ENCODE measurements at places on chromosomes 11 and 22.

GRCh38 chr11:96097844-96098421 lies 174.0 kb upstream of the MTMR2 start:
- DNase-seq: peak; percentile 64

DNA sequence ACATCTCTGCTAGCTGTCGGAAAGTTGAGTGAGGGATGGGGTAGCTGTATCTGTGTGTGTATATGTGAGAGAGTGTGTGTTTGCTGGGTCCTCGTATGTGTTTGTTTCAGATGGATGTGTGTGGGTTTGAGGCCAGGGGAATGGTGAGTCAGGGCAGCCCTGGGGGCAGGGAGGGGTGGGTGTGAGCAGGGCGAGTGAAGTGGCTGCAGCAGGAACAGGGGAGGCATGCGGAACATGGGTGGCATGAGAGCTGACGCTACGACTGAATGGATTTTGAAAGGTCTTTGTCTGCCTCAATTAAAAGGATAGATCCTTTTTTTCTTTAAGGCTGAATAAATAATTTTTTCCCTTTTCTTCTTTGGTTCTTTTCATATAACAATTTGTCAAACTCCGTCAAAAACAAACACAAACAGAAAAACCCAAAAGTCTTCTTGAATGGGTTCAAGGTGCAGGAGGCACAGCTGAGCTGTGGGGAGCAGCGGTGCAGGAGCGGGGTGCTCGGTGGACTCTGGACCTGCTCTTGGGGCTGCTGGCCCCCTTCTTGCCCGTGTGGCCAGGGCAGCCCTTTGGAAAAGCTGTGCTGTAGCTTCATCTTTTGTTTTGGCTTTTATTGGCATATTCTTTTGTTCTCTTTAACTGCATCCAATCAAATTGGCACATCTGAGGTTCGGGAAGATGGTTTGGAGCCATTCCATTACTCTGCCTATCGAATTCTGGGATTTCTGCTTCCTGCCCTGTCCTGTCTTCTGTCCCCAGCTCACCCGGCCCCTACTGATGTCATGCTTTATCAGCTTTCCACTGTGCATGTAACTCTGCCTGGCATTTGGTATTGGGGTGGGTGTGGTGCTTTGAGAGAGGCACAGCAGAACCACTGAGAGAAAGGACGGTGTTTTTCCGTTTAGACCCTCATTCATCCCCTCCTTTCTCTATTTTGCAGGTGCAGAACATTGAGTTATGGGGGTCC lies 80.1 kb downstream of the ADAMTS15 start:
- peak; percentile 51 for DNase-seq

GRCh38 chr11:116257883-116258282 lies 514.9 kb downstream of the BUD13 start:
- no peak for DNase-seq

- DNase-seq: no peak
These were observed 156.1 kb downstream of the ST3GAL4 start for GRCh38 chr11:126511475-126512115.

DNA sequence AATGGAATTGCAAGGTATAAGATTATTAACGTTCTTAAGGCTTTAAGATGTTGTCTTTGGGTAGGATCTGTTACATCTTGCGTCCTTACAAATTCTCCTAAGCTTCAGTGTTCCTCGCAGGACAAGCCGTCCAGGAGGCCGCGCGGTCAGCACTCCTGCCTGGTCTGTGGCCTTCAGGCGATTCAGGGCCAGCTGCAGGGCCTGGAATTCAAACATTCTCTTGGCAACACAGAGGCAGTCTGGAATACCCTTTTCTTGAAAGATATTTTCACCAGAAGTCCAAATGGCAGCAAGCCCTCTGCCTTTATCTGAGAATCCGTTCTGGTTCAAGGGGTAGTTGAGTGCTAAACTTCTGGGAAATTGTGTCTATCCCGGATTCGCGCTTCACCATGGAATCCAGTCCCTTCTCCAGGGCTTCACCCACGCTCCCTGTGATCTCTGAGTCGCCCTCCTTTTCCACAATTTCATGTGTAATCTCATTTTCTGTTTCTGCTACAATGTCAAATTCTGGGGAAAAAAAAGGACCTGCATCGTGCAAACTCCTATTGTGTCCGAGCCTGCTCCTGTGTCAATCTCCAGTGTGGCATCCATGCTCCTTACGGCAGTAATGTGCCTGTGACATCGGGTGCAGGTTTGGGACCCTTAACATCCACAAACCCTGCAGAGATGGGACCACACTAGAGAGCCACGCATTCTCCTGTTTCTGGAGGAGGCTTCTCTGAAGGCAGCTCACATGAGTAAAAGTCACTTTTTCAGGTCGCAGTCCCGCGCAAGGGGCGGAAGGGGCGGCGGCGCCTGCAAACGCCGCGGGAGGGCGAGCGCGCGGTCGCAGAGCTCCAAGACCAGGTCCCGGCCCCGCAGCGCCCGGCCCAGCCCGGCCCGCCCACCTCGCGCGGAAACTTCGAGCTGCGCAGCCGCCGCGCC lies 25.4 kb upstream of the SORL1 start:
- no peak for DNase-seq

DNA sequence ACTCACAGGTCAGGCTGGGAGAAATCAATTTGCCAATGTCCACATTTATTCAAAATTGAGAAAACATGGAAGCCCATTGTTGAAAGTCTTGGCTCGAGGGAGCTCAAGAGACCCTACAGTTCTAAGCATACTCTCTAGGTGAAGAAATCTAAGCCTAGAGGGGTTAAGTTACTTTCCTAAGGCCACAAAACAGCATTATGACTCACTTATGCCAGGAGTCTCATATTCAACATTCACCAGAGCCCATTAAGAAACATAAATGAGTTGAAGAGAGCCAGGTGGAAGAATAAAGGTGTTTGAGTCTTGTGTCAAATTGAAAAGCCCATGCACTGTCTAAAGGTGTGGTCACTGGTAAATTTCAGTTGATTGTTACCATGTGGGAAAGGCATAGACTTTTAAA lies 108.1 kb downstream of the INSC start:
- DNase-seq: no peak

DNA sequence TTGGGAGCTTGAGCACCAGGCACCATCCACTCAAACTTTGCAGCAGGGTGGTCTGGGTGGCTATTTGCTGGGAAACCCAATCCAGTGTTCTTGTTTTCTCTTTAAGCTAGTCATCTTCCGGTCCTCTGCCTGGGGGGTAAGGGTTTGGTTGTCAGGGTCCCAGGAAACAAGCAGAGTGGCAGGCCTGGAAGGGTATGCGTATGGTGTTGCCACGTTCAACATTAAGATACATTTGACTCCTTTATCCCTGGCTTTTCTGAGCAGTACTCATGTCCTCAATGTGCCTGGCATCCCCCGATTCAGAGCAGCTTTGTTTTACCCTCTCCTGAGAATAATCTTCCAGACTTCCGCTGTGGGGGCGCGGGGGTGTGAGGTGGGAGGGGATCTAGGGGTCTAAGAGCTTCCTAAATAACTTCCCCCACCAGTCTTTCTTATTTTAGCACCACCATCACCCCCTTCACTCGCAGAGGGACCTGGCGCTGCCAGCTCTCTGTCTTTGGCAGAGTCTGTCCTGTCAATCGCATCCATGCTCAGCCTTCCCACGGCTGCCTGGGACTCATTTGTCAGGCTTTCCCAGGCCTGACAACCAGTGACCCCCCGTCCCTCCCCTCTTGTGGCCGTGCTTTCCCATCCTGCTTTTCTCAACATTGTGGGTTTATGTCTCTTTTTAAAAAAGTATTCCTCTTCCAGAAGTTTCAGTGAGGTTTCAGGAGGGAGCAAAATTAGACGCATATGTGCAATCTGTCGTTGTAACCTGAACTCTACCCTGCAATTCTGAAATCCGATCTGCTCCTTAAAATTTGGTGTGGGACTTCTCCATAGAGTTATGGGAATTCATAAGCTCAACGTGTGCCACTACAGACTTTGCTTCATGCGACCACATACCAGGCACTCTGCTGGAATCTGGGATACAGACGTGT lies 27.0 kb upstream of the RBFOX2 start:
- DNase-seq: no peak

DNA sequence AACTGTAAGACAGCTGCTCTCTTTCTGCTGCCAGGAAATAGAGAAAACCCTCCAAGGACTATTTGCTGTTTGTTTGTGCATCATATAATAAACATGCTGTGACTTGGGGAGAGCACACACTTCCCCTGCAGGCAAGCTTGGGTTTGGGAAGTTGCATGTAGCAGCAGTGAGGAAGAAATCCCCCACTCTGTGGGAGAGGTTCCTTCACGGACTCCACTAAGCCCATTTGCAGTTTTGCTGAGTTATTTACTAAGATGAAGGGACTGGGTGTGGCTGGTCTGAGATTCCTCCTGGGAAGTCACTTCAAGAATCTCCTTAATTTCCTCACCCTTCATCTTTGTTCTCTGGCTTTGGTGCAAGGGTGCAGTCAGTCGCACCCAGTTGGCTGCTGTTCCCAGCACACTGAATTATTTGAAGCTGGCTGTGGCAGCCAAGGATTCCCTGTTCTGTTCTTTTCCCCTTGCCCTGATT lies 104.9 kb downstream of the ARFGAP2 start:
- DNase-seq: no peak

GRCh38 chr11:9962722-9963121 lies 298.8 kb downstream of the SWAP70 start:
- no peak for DNase-seq

DNA sequence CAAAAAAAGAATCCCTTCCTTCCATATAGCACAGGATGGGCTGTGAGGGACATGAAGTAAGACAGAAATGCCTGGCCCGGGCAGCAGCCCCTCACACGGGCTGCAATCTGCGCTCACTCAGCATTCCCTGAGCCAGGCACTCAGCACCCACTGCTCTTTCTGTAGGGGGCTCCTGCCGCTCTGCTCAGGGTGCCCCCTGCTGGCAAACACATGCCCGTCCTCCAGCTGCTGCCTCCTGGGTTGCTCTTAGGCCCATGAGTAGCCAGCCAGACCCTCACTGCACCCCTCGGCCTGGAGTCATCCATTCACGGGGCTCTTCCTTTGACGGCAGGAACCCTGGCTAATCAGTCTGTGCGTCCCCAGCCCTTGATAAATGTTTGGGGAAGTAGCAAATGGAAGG lies 6.9 kb downstream of the MCAT start:
- DNase-seq: peak; percentile 41

- DNase-seq: no peak
These were observed 13.6 kb upstream of the NUP50 start for GRCh38 chr22:45150139-45150538.

DNA sequence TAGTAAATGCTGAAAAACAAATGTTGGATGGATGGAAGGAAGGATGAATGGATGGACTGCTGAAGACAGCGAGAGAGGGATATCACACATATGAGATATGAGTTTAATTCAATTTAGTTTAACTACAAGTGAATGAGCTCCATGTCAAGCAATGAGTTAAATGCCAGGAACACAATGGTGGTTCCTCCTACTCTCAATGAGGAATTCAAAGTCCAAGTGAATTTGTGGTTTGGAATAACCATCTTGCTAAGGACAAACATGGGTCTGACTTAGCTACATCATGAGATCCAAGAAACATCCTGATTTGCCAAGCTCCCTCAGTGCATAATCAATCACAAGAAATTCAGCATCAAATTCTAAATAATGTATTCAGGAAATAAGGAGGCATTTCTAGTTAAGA lies 26.1 kb upstream of the PPP2R1B start:
- DNase-seq: no peak

GRCh38 chr11:134560566-134561330 lies 148.7 kb upstream of the B3GAT1 start:
- DNase-seq: no peak

- DNase-seq: no peak
These were observed 23.5 kb downstream of the RAB38 start for GRCh38 chr11:88151709-88152265.

GRCh38 chr11:115411120-115411519 lies 93.1 kb downstream of the CADM1 start:
- DNase-seq: no peak

DNA sequence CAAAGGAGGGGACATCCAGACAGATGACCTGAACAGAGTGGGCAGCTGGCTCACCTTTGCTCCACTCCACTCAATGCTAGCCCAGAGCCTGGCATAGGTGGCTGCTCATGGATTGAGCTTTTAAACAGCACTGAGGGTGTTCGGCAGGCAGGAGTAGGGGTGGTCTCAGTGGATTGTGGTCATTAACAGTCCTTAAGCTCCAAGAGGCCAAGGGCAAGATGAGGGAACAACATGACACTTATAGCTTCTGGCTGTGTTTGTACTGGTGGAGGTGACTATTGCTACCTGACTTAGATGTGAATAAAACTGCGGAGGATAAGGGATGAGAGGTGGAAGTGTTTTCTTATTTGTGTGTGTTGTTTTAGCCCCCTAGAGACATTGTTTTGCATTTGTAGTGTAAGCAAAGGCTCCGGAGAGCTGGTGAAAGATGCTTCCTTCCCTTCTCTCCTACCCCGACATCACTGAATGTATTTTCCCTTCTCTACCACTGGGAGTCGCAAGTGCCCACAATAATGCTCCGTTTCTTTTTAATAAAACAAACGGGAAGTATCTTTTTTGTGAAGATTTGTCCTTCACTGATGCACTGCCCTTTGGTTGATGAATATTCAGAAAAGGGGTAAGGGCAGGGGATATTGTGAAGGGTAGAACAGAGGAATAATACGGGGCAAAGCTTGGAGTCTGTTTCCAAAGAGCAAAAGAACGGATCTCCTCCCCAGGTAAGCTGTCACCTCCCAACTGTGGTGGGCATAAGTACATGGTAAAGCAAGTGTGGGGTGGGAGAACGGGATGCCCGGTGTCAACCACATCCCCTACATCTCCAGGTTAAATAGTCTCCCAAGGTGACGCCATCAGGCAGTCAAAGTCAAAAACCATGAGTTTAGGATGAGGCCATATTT lies 27.5 kb upstream of the MTNR1B start:
- DNase-seq: peak; percentile 48

- no peak for DNase-seq
These were observed 36.2 kb downstream of the THOC5 start for GRCh38 chr22:29517215-29517908.

DNA sequence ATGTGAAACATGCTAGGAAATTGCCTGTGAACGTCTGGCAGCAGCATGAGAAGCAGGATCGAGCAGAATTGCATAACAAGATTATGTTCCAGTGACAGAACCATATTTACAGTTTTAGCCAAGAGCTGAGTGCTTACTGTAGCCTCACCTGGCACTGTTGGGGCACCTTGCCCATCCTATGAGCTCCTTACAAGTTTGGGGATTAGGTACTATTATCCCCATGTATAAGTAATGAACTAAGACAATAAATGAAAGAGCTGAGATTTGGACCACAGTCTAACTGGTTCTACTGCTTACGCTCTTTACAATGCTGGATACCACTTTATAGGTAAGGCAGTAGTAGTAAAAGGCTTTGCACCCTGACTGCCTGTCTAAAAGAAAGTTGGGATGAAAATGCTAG lies 17.1 kb upstream of the PATE1 start:
- no peak for DNase-seq
